T-helper 2 cell treated with Interferon-gamma antibody and Interleukin-4, amounts not matched to agents 5 μg/mL and 100 μg/mL, for 36 hours (primary cell): ENCODE measurements at places on chromosomes 1 and 21.

DNA sequence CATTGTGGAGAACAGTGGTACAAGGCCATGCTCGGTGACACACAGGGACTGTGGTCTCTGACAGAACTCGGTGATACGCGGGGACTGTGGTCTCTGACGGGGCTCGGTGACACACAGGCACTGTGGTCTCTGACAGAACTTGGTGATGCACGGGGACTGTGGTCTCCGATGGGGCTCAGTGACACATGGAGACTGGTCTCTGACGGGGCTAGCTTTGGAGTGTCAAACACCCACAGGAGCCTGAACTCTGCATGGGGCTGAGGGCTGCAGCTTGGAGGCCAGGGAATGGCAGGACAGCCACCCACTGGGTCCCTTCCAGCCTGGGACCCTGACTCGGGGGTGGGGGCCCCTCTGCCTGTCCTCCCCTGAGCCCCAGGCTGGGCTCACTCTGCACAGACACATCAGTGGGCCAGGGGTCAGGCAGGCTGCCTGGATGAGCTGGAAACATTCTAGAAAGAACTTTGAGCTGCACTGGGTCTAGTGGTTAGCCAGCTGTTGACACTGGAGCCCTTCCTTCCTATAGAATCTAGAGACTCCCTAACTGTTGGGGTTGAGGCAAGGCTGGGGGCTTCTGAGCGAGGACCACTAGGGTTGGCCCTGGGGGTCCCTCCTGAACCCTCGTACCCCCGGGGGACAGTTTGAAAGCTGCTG is 49.8 kb downstream of the DISP3 start:
- no peak for DNase-seq

GRCh38 chr1:67675800-67676199 is 9.2 kb upstream of the GADD45A start:
- no peak for DNase-seq

DNA sequence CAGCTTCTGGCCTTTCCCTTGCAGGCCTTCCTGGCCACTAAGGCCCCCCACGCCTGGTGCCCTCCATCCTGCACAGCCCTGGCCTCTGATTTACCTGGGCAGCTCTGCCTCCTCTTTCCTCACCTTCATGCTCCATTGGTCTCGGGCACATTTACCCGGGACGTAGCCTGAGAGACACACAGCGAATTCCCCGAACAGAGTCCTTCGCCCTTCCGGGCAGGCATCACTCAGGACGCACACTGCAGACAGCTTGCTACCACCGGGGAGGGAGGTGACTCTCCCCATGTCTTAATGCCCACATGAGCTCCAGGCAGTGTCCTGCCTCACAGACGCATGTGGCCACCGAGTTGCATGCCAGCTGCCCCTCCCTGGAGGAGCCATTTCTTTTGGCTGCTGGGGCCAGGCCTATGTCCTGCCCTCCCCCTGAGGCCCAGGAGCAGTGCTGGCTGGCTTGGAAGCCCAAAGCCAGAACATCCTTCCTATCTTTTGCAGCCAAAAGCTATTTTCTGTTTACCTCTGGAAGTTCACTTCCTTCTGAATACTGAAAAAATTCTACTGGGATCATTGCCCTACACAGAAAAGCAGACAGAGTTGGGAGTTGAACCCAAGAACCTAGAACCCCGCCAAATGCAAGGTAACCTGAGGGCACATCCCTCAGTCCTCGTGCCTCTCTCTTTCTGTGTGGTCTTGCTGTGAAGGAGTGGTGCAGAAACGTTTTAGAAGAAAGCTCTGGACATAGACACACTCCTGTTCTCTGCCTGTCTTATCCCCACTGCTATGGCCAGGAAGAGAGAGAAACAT is 209.5 kb downstream of the TOMM20 start:
- no peak for DNase-seq

DNA sequence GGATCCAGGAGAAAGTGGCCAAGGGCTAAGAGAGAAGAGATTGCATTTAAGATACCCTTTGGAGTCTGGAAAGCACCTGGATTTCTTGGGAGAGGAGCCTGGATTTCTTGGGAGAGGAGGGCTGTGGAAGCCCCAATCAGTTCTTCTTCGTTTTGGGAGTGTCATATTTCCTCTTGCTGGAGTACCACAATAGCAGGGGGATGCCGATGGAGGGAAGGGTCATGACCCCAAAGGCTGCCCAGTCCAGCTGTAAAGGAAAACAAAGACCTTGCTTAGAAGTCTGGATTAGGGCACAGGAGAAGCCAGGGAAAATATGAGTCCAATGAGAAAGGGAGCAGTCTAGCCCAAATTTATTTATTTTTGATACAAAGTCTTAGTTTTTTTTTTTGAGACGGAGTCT is 11.3 kb downstream of the SSR2 start:
- no peak for DNase-seq

GRCh38 chr1:215606564-215607168 is 39.6 kb downstream of the KCTD3 start:
- DNase-seq, result no peak

- DNase-seq, result no peak
Observed at GRCh38 chr1:162631546-162632191, 595 bp upstream of the DDR2 start.

DNA sequence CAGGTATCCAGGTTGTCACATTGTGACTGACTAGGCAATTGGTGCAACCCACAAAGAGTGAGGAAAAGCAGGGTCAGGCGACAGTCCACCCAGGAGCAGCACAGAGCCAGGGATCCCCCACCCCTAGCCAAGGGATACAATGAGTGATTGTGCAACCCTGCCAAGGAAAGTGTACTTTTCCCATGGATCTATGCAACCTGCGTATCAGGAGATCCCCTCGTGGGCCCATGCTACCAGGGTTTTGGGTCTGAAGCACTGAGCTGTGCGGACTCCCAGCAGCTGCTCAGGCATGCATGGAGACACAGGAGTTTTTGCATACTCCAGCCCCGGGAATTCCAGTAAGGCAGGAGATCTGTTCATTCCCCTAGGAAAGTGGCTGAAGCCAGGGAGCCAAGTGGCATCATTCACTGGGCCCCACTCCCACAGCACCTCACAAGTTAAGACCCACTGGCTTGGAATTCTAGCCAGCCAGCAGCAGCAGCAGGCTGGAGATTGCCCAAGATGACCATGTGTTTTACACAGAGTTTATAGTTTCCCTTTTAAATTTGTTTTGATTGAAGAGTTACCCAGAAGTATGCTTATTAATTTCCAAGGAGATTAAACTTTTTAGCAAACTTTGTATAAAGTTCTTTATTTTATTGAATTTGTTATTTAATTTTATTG is 136.0 kb downstream of the LTN1 start:
- no peak for DNase-seq

GRCh38 chr1:86416343-86416742 is 7.6 kb upstream of the CLCA2 start:
- DNase-seq, result no peak

DNA sequence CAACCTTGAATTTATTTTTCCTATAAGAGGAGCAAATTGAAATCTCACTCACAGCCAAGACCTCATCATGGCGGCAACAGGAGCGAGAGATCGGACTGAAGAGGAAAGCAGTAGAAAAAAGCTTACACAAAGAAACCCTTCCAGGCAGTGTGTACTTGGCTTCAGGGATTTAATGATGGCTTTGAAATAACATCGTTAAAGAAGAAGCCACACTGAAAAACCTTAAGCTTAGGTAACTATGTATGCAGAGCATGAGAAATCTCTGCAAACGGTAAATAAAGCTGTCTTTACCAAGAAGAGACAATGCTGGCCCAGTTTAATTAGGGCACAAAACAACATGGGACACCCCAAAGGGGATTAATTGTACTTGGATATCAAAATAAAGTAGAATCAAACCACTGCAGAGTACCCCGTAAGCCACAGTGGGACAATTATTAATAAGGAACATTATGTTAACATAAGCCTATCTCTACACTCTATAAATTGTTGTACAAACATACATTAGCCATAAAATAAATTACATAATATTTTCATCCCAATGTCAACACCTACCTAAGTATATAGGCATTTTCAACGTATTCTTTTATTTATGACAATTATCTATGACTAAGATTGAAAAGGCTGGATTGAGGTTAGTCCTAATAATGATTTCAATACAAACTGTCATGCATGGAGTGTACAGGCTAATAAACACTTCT is 360.2 kb upstream of the CHRM3 start:
- no peak for DNase-seq

DNA sequence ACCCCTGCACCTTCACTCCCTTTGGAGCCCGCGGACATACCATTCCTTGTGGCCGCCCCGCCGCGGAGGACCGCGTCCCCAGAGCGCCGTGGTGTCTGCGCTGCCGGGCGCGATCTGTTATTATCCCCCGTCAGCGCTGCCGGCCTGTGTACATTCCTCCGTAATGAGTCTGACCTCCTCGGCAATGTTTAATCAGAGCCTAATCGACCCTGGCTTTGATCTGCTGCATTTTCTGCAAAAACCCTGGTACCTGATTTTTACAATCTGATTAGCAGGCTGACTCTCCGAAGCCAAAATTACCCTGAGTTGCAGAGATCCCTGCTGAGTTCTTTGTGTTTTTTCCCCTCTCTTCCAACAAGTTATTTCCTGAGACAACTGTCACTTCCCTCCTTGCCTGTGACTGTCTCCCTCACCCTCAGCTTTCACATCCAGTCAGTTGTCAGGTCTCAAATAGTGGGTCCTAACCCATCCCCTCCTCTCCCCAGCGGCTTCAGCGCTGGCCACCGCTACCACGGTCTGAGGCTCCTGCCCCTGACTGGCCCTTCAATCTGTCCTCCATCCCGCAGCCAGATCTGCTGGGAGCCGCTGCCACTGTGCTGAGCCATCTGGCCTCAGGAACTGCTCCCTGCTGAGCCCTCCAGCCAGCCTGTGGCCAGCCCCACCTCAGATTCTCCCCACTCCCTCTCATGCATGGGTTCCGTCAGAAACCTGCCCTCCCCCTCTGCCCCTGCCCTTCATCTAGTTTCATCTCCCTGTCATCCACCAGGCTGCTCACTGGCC is 53.5 kb downstream of the GLIS1 start:
- no peak for DNase-seq

DNA sequence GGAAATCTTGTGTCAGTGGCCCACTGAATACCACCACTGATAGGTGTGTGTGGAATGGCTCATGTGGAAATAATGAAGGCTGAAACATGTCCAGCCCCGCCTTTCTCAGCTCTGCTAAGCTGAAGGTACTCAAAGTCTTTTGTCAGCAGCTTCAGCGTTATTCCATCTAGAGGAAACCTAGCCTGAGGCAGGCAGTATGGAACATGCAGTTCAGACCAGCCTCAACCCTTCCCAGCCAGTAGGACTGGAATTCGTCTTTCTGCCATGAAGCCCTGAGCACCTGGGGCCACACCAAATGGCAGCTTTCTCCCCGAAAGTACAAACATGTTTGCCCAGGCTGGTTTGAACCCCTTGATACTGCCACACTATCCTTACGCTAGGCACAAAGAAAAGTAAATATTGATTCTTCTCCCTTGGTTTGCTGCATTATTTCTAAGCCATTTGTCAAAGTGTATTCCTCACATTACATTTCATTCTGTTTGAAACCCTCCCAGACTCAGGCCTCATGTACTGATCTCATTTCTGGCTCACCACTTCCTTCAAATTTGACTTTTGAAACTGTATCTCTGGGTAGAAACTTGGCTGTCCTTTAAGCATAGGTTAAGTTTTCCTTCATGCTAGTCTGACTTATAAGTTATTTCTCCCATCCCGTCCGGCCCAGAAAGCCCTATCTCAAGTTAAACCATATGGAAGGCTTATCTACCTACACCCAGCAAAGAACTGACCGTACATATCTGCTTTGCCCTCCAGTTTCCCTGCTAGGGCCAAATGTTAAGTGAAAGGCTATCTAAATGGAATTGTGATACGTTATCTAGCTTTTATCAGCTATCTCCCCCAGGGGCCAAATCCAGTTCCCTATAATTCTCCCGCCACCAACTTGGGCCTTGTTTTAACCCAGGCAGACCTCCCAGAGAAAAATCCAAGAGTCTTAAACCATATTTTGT is 45.7 kb upstream of the HOOK1 start:
- no peak for DNase-seq

- DNase-seq, result no peak
Observed at GRCh38 chr1:99407018-99407417, 142.7 kb downstream of the PLPPR4 start.

DNA sequence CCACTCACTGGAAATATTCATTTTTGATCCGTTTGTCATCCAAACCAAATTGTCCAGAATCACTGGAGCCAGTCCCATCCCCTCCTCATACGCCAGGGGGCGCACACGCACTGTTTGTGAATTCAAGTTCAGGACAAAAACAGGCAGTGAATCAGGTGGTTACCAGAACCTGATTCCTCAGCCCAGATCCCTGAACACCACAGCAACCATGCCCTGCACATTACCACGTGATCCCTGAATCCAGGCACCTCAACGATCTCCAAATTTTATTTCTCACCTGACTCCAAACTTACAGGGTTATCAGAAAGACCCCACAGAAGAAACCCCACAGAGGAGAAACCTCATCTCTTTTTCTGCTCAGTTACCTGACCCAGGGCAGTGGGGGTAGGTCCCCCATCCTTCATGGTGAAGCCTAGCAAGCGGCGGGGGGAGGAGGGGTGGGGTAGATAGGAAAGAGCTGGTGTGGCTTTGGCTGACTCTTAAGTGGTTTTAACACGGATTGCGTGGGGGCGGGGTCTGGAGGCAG is 1.4 kb upstream of the PTPRF start:
- DNase-seq, result peak; percentile 70

DNA sequence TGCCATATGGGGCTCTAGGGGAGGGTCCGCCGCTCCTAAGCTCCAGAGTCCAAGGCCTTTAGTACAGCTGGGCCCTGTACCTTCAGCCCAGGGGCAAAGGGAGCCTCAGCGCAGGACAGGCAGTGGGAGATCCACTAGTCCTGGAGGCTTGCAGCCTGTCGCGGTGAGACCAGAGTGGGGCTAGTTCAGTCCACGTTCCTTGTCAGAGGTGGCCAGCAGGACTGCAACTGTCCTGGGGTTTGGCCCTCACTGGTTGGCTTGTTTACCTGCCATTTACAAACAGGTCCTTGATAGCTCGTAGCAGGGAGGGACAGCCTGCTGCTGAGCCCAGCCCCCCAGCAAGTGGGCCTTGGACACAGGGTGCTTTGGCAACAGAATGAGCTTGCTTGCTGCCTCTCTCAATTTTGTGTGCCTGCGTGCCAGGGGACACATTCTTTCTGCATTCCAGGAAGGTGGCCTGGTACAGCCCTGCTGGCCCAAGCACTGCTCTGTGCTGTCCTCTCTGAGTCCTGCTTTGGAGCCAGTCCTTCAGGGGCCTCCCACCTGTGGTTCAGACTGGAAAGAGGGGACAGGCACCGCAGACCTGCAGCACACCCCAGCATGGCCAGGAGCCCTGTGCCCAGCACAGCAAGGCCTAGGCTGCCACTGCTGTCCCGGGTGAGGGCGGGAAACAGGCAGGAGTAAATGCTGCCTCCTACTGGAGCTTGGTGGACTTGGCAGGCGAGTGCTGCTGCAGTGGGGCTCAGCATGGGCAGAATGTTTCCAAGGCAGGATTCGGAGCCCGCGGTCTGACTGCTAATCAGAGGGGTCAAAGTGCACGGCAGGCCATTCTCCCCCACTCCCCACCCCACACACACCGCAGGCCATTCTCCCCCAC is 15.2 kb downstream of the H6PD start:
- DNase-seq, result peak; percentile 23

DNA sequence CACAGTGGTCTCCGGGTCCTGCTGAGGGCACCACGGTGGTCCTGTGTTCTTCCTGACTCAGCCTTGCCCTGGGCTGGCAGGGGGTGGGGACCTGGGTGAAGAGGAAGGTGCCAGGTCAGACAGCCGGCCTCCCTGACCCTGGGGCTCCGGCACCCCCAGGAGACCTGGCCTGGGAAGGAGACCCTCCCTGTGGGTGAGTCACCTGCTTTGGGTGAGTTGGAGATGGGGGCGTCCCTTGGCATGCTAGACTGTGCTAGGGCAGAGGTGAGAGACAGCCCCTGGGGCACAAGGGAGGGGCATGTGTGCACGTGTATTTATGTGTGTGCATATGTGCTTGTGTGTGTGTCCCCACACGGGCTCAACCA is 23.4 kb downstream of the SPSB1 start:
- DNase-seq, result peak; percentile 30

- DNase-seq, result no peak
Observed at GRCh38 chr1:244352156-244352830, 99.4 kb downstream of the ADSS2 start.
